Activated CD4-positive, alpha-beta T cell treated with anti-CD3 and anti-CD28 coated beads, Interleukin-2, Interleukin-6, amounts not matched to agents 100 ng/mL and 50 ng/mL, durations not matched to agents 16 hours and 8 hours (primary cell): ENCODE measurements at places on chromosomes 13 and 19.
A peak's percentile ranks its signal among the peaks of the same experiment; 100 is the strongest.

DNA sequence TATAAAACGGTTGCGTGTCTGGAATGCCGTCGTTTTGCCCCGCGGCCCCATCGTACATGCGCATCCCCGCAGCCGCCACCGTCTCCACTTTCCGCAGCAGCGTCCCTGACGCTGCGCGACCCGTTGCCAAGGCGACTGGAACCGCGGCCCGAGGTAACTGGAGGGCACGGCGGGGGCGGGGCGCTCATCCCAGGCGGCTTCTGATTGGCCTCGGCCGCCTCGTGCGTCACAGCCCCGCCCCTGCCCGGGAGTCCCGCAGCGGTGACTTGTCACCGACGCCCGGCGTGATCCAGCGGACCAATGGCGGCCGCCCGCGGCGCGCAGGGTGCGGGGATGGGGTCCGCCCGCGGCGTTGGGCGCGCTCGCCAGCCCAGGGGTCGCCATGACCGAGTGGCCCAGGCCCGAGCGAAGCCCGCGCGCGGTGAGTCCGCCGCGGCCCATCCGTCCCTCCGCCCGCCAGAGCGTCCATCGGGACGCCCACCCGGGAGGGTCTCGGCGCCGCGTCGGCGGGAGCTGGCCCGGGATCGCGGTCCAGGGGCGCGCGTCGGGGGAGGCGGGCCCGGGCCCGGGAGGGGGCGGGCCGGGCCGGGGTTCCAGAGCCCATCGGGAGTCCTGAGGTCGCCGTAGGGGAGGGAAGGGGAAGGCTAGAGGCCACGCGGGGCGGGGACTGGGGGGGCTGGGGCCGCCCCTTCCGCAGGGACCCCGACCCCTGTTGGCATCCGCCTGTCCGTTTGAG, at the start of gene ZSCAN1:
TSS of gene ZSCAN1 (plus strand) at position 285 of the 736 bp plus-strand sequence. CDS start 3,812 bp downstream, outside the sequence.
- no peak for DNase-seq

DNA sequence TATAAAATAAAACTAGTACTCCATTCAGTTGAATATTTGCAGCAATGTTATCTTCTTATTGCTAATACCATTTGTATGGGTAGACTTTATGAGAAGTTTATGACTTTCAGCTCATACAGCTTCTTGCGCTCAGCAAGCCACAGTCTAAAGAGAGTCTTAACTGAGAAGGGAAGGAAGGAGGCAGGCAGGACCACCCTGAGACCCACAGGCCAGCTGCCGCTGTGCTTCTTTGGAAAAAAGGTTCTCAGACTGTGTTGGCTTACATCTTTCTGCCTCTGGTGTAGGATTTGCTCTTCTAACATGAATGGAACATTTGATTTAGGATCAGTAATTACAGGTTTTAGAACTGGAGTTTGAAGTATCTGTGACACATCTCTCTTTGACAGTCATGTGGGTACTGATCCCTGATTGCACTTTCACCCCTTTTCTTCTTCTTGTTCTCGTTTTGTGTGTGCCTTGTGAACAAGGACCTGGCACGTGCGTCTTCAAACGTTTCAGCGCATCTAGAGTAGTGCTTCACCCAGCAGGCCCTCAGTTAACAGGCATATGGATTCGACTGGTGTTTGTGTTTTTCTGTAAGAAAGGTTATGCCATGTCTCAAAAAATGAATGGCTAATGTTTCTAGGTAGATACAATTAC, 7.1 kb upstream of the GPR18 start:
- DNase-seq: peak; percentile 74

DNA sequence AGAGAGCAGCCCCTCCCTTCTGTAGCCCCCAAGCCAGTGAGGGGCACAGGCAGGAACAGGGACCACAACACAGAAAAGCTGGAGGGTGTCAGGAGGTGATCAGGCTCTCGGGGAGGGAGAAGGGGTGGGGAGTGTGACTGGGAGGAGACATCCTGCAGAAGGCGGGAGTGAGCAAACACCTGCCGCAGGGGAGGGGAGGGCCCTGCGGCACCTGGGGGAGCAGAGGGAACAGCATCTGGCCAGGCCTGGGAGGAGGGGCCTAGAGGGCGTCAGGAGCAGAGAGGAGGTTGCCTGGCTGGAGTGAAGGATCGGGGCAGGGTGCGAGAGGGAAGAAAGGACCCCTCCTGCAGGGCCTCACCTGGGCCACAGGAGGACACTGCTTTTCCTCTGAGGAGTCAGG, 4.2 kb downstream of the KLK3 start:
- DNase-seq: no peak

DNA sequence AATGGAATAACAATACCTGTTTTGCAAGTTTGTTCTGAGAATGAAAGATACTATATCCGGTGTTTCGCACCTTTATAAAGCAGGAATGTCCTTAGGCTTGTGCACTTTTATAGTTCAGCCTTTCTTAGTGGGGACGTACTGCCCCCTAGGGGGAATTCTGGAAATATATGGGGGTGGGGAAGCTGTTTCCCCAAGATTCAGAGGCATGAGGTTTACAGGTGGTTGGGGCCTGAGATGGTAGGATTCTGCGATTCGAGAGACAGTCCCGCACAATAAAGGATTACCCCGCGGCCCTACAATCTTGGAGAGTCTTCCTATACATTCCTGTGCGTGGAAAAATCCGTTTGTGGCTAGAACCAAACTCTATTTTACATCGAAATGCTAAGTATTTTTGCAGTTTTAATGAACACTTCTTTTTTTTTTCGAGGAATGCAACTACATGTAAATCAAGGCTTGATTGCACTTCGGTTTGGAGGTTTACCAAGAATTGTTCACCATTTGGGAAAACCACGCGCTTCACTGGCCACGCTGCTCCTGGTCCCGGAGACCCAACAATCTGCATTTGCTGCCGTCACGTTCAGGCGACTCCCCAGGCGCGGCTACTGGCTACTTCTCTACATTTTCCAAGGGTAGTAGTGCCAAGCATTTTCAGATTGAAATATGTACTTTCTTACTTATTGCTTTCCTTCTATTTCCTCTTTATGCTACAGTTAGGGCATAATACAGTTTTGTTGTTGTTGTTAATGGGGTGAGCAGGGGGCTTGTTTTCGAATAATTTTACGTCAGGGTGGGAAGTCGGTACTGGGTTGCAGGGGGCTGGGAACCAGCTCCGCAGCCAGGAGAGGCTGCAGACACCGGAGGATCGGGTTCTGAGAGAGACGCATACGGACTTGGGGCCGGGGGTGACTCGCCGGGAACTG, 830 bp downstream of the NEK5 start:
- DNase-seq: peak; percentile 75

DNA sequence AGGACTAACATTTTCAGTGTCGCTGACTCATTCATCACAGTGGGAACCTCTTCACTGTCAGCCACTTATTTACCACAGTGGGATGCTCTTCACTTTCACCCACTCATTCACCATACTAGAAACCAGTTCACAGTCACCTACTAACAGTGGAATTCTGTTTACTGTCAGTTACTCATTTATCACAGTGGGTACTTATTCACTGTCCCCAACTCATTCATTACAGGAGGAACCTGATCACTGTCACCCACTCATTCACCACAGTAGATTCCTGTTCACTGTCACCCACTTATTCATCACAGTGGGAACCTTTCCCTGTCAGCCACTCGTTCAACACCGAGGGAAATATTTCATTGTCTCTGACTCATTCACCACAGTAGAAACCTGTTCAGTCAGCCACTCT, 10.1 kb upstream of the ZNF85 start:
- no peak for DNase-seq

DNA sequence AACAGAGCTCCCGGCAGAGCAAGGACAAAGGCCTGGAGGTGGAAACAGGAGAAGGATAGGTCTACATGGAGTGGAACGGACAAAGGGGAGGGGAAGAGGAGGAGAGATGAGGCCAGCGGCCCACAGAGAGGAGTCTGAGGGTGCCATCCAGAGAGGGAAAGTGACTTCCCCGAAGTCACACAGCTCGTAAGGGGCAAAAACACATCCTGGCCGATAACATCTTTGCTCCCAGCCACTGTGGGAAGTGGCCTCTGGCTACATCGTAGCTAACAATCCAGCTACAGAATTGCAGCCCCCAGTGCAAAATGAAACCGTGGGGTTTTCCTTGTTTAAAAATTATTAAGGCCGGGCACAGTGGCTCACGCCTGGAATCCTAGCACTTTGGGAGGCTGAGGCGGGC, 11.5 kb downstream of the PTPRS start:
- no peak for DNase-seq

DNA sequence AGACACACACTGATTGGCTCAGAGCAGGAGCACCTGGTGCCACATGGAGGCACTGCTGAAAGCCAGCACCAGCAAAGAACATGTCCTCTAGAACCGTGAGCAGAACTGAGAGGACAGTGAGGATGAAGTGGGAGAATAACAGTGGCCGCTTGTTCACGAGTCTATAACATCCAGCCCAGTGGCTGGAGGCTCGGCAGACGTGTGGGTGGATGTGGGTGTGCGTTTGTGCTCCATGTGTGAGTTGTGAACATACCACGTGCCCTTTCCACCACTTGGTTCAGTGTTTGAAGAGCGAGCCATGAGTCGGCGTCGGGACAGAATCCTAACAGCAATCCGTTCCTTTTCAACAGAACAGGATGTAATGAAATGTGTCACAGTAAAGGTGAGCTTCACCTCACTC, 113.0 kb downstream of the SOX1 start:
- no peak for DNase-seq

- no peak for DNase-seq
Measured at GRCh38 chr13:110637747-110638146, 22.4 kb downstream of the NAXD start.

GRCh38 chr13:44068737-44069136, 189.0 kb downstream of the LACC1 start:
- DNase-seq: no peak

DNA sequence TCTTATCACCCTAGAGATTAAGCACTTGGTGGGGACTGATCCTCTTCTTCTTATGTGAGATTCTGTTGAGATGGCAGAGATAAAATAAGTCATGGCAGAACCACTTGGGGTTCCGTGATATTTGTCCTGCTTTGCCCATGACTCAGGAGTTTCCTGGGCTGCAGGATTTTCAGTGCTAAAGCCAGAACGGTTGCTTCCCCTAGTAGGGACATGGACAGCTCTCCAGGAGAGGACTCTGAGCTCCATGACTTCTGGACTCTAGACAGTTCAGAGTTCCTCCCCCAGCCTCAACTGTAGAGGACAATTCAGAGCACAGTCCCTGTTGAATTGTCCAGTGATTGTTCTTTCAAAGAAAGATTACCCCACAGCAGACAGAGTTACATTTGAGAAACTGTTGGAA, 98.8 kb downstream of the OLFM4 start:
- no peak for DNase-seq

DNA sequence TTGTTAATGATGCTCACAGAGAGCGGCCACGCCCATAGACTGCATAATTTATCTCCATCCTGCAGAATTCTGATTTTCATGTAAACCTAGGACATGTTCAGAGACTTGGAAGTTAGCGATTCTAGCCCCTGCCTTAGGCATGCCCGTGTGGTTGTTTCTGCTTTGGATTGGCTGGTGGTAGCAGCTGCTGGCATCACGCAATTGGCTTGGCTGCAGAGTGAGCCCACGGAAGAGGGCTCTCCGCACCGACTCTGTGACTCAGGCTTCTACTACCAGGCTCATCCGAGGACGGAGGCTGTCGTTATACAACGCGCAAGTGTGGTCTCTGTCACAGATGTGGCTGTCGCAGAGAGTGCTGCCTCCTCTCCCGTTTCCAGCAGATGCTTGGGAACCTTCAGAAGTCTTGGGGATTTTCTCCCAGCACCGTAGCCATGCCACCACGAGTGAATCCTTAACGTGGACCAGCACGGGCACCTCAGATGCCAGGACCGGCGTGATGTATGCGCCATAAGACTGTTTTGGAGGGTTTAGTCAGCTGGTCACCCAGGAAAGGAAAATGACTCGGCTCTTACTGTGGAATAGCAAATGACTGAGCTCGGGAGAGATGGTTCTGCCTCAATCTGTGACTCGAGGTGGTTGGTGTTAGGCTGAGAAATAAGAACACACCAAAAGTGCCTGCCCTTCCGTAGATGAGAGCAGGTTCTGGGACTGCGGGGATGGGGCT, 61.0 kb upstream of the F7 start:
- no peak for DNase-seq

GRCh38 chr19:6803036-6803404, 30.5 kb downstream of the VAV1 start:
- no peak for DNase-seq

- DNase-seq: no peak
Measured at GRCh38 chr19:36112678-36113077, 1.7 kb downstream of the OVOL3 start.

GRCh38 chr13:20425819-20426219, 99.8 kb downstream of the CRYL1 start:
- DNase-seq: no peak

DNA sequence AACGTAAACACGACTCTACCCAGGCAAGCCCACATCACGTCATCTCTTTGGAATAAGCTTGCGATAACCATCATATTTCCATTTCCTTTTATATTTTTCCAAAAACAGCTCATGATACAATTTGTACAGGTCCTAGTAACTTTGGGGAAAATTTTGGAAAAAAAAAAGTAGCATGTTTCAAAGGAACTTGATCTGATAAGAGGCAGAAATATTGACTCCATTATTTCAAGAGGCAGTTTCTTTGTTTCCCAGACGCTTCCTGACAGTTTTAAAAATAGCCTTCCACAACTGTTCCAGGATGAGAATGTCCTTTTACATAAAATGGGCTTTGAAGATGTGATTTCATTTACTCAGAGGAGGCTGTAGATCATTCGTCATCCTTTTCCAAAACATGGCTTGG, 23.1 kb downstream of the KLF2 start:
- no peak for DNase-seq

DNA sequence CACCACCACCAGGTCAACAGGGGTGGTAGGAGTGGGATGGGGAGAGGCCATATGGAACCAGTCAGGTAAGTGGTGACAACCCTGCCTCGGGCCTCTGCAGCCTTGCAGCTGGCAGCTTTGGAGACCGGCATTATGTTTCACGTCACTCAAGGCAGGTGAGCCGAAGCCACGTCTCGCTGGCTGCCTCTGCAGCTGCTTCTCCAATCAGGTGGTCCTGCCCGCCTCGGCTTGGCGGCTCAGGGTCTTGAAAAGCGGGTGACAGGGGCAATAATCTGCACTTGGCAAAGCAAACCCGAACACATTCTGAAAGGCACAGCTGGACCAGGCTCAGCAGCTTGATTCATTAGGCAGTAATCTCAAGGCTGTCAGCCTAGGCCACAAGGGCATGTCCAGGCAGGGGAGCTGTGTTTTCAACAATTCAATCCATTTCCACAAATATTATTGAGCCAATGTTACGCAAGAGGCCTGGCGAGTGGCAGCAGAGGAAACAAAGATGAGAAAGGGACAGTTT, 77.4 kb upstream of the PCDH8 start:
- DNase-seq: no peak

DNA sequence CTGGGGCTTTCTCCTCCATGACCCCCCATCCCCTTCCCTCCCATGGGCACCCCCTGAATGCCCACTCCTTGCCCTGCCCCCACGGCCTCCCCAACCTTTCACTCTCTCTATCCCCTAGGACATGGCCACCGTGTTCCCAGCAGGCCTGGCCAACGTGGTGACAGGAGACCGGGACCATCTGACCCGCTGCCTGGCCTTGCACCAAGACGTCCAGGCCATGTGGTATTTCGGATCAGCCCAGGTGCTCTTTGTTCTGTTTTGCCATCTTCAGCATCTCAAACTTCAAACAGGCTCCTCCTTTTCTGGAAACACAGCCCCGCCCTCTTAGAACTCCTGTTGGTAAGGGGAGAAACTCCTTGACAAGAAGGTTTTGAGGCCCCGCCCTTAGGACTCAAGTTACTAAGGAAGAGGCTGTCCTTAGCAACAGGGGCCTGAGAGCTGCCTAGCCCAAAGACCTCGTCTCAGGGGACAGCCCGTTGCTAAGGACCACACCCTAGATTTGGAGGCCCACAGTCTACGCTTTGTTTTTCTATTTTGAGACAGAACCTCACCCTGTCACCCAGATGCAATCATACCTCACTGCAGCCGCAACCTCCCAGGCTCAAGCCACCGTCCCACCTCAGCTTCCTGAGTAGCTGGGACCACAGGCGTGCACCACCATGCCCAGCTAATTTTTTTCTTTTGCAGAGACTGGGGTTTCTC, 5.1 kb upstream of the FLT3LG start:
- peak; percentile 92 for DNase-seq
